Bronchus fibroblast of lung (primary cell): ENCODE measurements at places on chromosomes 3 and 15. TPM values are rescaled to one million over a fixed set of nuclear protein-coding genes. Genes with fewer than 3 reads are reported as not detected.

The CIB2 gene
- total RNA-seq = 2.2 and 2.8 TPM in 2 replicates

The GOLGA8J gene
- total RNA-seq = not detected in 2 replicates

The FSTL1 gene
- 332 and 334 TPM in 2 replicates for total RNA-seq

The STAB1 gene
- 0.50 and 0.59 TPM in 2 replicates for total RNA-seq
